Stimulated activated CD4-positive, alpha-beta T cell treated with anti-CD3 and anti-CD28 coated beads, Interleukin-2, amount 100 ng/mL, for 24 hours (primary cell): ENCODE measurements at places on chromosomes 12 and 14.

GRCh38 chr12:117489671-117490070 is 128.2 kb upstream of the NOS1 start:
- DNase-seq, result no peak

GRCh38 chr12:29673346-29673745 is 110.4 kb downstream of the TMTC1 start:
- DNase-seq, result no peak

DNA sequence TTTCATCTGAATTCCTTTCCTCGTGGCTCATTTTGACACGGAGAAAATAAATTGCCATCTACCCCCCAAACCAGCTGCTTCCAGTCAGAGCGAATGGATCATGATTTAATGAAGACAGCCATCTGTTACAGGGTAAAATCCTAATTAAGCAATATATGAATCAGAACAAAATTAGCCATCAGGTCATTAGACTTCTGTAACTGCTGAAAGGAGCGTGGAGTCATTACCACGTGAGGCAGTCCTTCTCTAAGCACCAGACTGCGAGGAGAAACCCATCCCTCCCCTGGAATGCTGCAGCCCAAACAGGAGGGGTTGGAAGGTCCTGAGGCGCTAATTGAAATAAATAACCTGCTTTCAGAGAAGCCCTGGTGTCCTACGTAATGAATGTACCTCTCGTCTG is 51.1 kb upstream of the TCL1A start:
- DNase-seq, result no peak

DNA sequence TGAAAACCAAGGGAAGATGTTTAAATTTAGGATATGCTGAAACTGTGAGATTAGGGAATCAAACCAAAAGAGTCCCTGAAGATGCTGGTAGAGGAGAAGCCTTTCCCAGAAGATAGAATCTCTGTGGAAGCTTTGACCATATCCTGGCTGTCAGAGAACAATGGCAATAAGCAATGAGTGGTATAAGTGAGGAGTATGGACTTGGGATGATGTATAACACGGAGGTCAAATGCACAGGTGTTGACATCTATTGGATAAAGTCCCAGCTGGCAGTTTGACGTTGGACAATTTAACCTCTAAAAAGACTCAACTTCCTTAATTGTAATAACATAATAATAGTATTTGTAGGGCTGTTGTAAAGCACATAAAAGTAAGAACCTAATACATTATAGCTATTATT is 30.1 kb upstream of the CLEC14A start:
- no peak for DNase-seq

DNA sequence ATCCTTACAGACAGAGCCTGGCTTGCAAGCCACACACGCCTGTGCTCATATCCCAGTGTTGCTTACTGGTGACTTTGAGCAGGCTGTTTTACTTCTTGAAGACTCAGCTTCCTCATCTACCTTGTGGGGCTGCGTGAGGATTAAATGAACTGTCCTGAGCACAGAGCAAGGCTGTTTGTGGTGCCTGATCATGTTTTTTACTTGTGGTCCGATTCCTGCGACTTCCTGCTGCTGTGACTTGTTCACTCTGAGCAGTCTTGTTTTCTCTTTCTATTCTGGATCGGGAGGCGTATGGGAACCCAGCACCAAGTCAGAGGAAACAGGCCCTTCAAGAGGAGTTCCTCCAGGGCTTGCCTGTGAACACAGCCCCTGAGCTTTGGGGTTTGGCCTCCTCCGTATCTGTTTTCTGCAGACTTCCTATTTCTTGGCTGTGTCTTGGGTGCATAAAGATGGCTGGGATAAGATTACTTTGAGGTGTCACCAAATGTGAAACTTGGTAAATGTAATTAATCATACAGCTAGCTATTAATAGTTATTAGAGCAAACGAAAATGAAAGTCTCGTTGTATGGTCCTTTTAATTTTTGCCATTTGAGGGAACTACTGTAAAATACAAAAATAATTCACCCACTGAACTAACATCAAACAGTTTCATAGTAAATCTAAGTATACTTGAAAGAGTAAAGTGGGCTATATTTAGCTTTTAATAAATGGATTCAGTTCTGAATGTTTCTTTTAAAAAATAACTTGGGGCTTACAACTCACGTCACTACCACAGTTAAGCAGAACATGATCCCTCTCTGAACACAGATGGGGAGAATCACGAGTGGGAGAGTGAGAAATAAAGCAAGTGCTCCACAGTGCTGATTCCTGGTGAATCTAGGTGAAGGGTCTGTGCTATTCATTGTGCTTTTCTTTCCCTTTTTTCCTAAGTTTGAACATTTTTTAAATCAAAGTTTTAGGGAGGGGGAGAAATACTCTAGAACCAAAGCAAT is 251.5 kb downstream of the FOXN3 start:
- DNase-seq, result no peak

GRCh38 chr12:123384994-123385376 is 1.1 kb downstream of the KMT5A start:
- DNase-seq, result no peak

- no peak for DNase-seq
These were observed 402.4 kb upstream of the RGS6 start for GRCh38 chr14:71529848-71530247.

DNA sequence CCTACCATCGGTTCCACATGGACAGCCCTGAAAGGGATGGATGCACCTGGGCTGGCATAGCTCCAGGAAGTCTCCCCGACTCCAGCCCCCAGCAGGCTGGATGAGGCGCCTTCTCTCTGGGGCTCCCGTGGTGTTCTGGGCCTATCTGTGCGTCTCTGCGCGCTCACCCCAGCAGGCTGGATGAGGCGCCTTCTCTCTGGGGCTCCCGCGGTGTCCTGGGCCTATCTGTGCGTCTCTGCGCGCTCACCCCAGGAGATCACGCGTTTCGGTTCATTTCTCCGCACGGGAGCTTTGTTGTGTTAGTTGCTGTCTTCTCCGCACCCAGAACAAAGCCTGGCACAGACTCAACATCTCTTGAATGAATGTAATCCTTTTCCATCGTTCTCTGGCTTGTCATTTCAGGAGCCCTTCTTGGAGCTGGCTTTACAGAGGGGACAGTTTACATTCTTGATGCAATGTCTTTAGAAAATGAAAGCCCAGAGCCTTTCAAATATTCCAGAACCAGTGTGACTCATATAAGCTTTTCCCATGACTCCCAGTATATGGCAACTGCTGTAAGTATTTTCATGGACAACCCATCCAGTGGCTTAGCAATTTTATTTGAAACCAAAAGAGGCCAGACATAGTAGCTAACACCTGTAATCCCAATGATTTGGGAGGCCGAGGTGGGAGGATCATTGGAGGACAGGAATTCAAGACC is 40.3 kb downstream of the CFAP251 start:
- DNase-seq, result no peak

DNA sequence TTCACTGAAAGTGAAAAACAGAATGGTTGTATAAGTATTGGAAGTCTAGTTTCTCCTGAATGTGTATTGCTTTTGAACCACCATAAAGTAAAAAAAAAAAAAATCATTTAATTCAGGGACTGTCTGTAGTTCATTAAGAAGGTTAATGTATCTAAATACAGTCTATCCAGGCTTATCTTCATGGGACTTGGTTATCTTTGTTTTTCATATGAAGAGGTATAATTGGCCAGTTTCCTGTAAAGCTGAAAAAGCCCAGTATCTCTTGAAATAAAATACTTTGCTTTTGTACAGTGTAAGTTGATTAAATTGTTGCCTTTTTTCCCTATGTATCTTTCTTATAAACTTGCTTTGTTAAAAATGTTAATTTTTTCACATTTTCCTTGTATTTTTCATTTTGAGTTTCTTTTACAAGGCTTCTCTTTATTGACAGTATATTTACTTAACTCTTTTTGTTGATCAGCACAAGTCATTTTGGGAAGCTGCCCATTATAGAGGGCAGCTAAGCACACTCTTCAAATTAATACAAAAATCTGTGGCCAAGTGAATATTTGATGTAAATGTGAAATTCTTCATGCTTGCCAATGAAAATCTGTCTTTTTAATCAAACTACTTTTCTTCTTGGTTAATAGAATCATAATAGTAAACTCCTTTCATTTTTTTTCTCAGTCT is 156.0 kb downstream of the TMTC3 start:
- no peak for DNase-seq

GRCh38 chr14:65159281-65160062 is 57.2 kb upstream of the MAX start:
- no peak for DNase-seq

DNA sequence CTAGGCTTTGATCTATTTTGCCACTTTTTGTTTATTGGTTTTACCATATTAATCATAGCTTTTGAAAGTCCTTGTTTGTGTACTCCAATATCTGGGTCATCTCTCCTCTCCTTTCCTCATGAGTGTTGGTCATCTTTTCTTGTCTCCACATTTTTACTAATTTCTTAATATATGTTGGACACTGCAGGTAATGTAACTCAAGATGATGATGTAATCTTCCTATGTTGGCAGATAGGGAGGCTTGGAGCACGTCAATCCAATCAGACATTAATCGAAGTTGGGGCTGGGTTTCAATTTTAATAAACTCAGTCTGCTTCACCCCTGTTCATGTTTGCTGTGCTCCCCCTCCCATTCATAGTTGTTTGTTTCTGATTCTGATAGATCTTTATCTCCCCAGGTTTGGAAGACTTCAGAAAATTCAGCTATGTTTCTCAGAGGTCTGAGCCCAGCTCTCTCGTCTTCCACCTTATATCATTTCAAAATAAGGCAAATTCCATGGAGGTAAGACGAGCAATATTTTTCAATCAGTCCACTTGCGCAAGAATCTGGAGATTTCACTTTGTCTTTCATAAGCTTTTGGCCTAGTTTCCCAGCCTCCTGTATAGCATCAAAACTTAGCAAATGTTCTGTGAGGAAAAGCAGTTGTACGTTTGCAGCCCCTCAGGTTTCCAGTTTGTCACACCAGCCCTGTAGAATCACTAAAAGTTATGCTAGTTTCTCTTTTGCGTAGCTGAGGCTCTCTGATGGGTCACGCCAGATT is 504.1 kb downstream of the TMTC2 start:
- no peak for DNase-seq

DNA sequence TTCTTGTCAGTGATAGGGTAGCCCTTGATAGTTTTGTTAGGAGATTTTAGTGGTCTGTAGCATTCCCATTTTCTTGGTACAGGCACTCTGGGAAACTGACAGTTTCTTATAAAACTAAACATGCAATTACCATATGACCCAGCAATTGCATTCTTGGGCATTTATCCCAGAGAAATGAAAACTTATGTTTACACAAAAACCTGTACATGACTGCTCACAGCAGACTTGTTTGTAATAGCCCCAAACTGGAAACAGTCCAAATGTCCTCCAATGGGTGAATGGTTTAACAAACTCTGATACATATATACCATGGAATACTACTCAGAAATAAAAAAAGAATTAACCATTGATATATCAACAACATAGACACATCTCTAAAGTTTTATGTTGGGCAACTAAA is 75.5 kb downstream of the BORCS5 start:
- no peak for DNase-seq

GRCh38 chr14:89352976-89353765 is 63.9 kb downstream of the FOXN3 start:
- no peak for DNase-seq

- no peak for DNase-seq
These were observed 39.8 kb downstream of the PPP1R12A start for GRCh38 chr12:79895071-79895470.

DNA sequence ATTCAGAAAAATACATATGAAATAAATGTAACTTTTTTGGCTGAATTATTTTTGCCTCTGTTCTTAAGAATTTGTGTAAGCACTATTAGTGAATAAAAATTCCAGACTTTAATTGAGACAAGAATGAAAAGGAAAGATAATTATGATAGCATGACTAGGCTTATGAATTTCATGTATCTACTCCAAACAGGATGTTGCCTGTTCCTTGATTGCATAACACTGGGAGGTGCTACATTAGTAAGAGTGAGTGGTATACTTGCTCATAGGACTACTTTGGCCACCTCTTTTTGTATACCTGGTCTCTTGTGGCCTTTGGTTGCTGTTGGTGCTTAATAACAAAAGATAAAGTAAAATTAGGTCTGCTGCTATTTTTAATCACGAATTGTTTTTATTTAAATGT is 112.8 kb downstream of the NAV3 start:
- DNase-seq, result no peak

DNA sequence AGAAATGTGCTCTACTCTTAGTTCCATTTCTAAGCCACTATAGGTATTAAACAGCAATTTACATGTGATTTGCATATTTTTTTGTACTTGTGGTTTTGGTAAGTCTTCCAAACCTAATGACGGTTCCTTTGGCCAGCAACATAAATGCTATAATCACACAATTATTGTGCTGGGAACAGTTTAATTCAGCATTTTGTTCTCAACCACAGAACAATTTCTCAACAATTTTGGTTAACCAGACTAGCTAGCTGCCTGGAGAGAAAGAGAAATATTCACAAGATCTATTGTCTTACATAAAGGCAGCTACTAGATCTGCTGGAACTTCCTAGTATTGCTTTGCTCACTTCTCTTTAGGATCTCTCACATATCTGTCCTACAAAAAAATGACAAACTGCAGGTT is 265.3 kb downstream of the SOX5 start:
- no peak for DNase-seq

GRCh38 chr12:57241402-57242310 is 9.3 kb downstream of the STAC3 start:
- no peak for DNase-seq

GRCh38 chr12:55901881-55902490 is 25.7 kb downstream of the PYM1 start:
- no peak for DNase-seq

- no peak for DNase-seq
These were observed 60.4 kb downstream of the FZD10 start for GRCh38 chr12:130222519-130223218.

- no peak for DNase-seq
These were observed 35.6 kb downstream of the PTGER2 start for GRCh38 chr14:52349731-52350130.

GRCh38 chr12:8562310-8562709 is 21.6 kb upstream of the CLEC4E start:
- DNase-seq, result no peak

DNA sequence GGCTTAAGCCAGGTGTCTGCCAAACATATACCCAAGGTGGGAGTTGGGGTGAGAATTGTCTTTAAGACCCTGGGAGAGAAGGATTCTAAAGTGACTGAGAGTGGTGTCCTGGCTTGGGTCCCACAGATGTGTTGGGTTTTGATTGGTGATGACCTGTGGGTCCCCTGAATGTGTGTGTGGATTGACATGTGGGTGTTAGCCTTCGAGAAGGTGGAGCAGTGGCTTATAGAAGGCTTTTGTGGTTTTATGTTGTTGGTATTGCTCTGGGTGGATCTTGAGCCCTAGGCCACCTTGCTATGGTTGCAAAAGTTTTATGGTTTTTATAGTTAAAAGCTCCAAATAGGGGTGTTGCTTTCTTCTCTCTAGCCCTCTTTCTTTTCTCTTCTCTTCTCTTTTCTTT is 29.7 kb downstream of the PLEKHG3 start:
- no peak for DNase-seq
